ENCODE measurements at places on chromosomes 11 and 22.

GRCh38 chr11:95895815-95896214, 28.1 kb downstream of the MTMR2 start:
- DNase-seq, result no peak

- peak; percentile 70 for DNase-seq
These were observed 4.5 kb downstream of the MYEOV start for GRCh38 chr11:69298267-69299022.

DNA sequence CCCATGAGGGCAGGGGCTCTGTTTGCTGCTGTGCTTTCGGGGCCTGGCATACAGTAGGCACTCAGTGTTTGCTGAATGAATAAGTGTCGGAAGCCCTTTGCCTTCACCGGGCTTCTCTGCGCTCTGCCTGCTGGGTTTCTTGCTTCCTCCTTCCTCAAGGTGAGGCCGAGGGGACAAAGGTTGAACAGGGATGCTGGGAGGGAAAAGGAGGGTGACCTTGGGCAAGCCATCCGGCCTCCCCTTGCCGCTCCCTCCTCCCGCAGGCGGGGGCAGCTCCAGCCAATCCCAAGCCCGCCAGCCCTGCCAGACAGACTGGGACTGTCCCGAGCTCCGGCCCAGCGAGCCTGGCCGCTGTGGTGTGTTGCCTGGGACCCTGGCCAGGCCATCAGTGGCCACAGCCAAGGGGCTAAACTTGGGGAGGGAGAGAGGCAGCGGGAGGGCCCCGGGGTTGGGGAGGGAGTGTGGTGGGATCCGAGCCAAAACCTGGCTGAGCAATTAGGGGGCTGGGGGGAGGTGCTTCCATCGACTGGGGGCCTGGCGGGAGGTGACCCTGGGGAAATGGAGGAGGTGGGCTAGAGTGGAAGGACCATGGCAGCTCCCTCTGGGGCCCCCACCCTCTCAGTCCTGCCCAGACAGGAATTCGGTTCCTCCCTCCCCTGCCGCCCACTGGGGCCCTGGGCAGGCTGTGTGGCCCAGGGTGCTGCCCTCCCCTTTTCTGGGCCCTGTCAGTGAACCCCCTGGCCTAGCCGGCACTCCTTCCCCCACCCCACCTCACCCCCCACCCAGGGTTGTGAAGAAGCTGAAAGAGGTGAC, 3.4 kb upstream of the RCOR2 start:
- no peak for DNase-seq

GRCh38 chr22:39215426-39216142, 29.2 kb downstream of the PDGFB start:
- DNase-seq, result no peak

DNA sequence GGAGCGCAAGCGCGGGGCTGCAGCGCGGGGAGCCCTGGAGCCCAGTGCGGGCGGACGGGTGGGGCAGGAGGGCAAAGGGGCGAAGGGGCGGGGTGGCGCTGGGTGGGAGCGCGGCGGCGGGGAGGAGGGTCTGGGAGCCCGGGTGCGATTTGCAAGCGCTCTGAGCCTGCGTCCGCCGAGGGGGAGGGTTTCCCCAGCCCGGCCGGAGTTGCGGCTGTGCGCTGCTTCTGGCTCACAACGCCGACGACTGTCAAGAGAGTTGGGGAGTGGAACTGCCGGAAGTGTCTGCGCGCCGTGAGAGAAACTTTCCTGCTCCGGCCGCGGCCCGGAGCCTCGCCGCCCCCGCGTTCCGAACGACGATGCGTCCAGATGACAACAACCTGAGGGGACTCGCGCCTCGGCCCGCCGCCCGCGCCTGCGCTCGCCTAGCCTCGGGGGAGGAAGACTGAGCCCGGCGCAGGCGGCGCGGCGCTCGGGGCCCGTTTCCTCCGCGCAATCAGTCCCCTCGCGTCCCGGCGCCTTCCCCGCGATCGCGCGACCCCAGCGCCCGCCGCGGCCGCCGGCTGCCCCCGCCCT, at the start of gene ARHGAP42:
TSS of gene ARHGAP42 (plus strand) at position 235 of the 576 bp plus-strand sequence. CDS start 391 bp downstream, outside the sequence.
- peak; percentile 27 for DNase-seq

GRCh38 chr11:134157451-134157850, 66.3 kb downstream of the NCAPD3 start:
- no peak for DNase-seq

GRCh38 chr11:58796333-58796732, 48.2 kb downstream of the GLYATL2 start:
- DNase-seq, result no peak

DNA sequence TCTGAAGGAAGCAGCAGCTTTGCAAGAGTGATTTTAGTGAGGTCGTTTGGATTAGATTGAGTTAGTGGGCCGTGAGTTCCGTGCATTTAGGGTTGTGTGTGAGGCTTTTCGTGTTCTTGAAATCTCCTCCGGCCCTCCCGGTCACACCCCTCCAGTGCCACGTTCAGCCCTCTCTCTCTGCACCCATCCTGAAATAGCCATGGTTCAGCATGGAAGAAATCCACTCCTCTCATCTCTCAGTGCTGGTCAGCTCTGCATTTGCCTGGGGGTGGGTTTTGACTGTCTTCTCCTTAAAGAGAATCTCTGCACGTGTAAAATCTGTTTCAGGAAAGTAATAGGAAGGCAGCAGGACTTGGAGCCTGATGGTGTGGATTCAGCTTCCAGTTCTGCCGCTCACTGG, 19.8 kb downstream of the BARX2 start:
- no peak for DNase-seq

- DNase-seq, result no peak
These were observed 15.8 kb downstream of the LINC01488 start for GRCh38 chr11:69497221-69497787.

GRCh38 chr22:46542011-46542985, 4.9 kb upstream of the CELSR1 start:
- peak; percentile 73 for DNase-seq

- DNase-seq, result no peak
These were observed 206.8 kb upstream of the CADM1 start for GRCh38 chr11:115710980-115711379.

- DNase-seq, result no peak
These were observed 7.4 kb downstream of the TRPC6 start for GRCh38 chr11:101576456-101576855.

- DNase-seq, result no peak
These were observed 54.5 kb upstream of the ZBTB44 start for GRCh38 chr11:130369141-130369691.

GRCh38 chr11:130162733-130163132, 3.2 kb downstream of the ST14 start:
- peak; percentile 25 for DNase-seq

- no peak for DNase-seq
These were observed 113.6 kb upstream of the ANO5 start for GRCh38 chr11:22079133-22079872.

DNA sequence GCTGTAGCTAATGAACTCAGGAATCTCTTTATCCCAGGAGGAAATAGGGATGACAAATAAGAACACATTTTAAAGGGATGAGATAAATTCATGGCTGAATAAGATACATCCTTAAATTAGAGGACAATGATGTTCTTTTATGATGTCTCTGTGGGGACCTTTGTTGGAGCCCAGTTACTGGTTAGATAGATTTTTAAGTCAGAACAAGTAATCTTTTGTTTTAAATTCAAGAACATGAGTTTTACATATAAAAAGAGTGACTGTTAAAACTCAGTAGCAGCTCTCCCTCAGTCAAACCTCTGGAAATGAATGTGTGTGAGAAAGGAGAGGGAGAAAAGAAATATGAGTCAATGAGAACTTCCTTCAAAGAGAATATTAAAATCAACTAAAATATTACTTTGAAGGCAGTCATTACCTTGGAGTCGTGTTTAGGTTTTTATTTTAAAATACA, 241.6 kb downstream of the SWAP70 start:
- DNase-seq, result no peak

DNA sequence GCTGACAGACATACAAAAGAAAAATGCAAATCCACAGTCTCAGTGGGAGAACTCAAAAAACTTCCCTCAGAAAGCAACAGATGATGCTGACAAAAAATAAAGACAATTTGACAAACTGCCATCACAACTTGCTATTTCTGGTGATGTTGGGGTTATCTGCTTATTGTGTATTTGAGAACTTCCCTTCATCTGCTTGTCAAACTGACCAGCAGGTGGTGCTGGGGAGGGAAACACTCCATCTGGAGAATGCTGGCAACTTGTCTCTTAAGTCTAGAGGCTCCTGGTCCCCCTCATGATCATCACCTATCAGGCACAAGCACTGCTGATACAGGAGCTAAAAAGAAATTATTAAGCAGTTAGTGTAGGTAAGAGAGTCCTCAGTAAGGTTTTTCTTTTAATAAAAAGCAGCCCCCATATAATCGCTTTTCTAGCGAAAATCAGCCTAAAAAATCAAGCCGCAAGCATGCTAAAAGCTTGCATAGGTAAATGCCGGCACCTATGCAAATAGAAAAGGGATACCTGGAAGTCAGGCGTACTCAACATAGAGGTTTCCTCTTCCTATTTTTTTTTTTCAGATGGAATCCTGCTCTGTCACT, 9.8 kb upstream of the FAM111B start:
- DNase-seq, result peak; percentile 59

DNA sequence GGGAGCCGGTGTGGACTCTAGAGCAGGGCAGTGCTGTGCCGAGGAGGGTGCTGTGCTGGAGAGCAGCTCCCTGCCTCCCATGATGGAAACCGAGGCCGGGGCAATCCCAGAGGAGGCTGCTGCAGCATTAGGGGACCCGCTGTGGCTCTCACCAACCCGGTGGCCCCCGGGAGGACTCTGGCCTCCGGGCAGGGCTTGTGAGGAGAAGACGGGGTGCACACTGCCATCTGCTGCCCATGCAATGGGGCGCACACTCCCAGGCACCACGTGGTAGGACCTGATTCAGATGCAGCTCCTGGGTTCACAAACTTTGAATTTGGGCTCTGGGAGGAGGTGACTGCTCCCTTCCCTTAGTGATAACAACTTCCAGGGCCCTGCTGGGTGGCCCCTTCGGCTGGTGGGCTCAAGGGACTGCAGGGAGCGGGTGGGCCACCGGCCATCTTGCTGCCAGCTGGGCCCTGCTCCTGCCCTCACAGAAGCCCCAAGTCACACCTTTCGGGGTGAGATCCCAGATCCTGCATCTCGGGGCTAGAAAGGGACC, 93.8 kb upstream of the FGF3 start:
- peak; percentile 19 for DNase-seq

DNA sequence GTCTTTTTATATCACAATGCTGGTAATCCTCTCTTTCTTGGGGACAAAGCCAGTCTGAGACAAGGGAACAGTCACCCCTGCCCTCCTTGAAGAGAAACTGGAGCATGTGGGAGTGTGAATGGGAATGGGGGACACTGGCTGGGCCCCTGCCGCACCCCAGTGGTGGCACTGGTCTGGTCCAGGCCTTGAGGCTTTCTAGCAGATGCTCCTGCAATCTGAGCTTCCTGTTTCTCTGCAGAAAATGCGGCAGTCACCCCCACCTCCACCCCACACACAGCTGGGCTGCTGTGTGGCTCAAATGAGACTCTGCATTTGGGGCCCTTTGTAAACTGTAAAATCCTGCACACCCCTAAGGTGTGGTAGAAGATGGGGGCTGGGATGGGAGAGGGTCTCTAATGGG, 6.6 kb upstream of the MARK2 start:
- no peak for DNase-seq

- DNase-seq, result no peak
These were observed 147.0 kb downstream of the CRYBB2 start for GRCh38 chr22:25366408-25366807.

DNA sequence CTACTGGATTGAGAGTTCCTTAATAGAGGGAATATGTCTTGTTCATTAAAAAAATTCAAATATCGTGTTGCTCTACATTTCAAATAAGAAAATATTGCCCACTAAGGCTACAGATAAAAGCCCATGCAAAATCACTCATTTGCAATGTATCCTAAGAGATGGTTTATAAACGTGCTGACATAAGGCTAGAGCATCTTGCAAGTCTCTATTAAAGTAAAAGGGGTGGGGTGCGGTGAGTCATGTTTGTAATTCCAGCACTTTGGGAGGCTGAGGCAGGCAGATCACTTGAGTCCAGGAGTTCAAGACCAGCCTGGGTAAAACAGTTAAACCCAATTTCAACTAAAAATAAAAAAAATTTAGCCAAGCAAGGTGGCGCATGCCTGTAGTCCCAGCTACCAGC, 70.3 kb downstream of the PGR start:
- no peak for DNase-seq

DNA sequence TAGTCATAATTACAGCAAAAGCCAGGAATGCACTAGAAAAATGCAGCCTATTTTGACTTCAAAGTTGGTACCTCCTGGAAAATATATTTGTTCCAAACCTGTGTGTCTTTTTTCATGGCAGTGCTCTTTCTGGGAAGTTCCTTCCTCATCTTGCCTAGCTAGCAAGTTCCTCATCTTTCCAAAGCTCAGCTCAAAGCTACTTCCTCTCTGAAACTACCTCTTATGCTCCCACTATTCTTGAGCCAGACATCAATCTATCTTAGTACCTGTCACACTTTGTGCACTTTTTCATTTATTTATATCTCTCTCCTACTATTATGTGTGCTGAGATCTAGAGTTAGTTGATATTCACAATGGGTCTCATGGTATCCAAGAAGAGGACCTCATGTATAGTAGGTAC, 191.6 kb upstream of the CCDC90B start:
- DNase-seq, result no peak

DNA sequence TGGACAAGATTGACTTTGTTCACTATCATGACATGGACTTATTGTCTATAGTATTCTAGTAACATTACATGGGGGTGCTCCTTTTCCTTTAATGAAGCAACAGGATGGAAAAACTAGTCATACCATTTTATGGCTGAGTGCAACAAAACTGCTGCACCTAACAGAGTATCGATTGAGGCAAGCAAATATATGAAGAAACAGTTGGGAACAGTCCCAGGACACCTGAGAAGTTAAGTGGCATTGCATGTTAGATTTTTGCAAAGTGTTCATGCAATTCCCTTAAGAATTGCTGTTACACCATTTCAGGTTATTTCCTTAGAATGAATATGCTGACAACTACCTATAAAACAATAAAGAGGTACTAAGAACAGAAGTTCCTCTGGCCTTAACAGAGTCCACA, 541.5 kb upstream of the ANO3 start:
- DNase-seq, result no peak

GRCh38 chr22:46686221-46687047, 51.6 kb downstream of the CERK start:
- DNase-seq, result no peak

GRCh38 chr11:117528097-117528721, 200.6 kb downstream of the CEP164 start:
- DNase-seq, result no peak

DNA sequence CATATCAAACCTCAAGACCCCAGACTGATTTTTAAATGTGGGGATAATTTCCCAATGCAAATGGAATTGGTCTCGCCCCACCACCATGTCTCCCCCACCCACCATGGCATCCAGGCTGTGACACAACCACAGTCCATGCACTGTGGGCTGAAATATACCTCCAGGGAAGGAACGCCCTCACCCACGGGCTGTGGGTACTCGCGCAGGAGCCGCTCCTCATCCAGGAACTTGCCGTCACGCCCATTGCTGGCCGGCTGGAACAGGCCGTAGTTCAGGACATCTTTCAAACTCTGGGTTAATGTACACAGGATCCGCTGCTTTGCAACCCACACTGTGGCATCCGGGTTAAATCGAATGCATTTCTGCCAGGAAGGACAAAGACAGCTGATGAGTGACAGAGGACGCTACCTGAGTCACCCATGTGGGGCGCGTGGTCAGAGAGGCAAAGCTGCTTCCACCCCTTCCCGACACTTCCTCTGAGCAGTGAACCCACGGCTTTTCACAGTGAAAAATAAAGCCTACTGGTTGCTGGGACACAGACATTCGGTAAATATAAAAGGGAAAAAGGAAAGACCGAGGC, 133.6 kb downstream of the SHANK2 start:
- DNase-seq, result no peak
